ENCODE measurements at places on chromosomes 5 and 9.

DNA sequence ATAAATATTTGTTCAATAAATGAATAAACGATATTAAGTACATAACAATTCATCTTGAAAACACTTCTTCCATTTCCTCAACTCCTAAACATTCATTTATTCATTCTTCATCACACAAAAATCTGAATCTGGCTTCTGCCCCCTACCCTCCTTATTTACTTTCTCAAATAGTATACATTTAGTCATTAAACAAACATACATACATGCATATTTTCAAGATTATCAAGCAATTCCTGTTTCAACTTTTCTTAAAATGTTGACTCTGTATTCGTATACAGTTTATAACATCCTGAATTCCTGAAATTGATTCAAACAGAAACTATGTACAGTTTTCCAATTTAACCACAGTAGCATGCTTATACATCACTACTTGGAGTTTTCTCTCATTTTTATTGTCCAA, 129.0 kb downstream of the MUSK start:
- no peak for DNase-seq

- peak; percentile 20 for DNase-seq
These were observed 526.3 kb downstream of the GABRG2 start for GRCh38 chr5:162593881-162594280.

GRCh38 chr5:111384220-111384619, 128.1 kb downstream of the STARD4 start:
- DNase-seq = no peak

GRCh38 chr5:118692811-118693342, 295.5 kb downstream of the DTWD2 start:
- no peak for DNase-seq

GRCh38 chr5:43993634-43994351, 390.8 kb downstream of the NNT start:
- DNase-seq = no peak

DNA sequence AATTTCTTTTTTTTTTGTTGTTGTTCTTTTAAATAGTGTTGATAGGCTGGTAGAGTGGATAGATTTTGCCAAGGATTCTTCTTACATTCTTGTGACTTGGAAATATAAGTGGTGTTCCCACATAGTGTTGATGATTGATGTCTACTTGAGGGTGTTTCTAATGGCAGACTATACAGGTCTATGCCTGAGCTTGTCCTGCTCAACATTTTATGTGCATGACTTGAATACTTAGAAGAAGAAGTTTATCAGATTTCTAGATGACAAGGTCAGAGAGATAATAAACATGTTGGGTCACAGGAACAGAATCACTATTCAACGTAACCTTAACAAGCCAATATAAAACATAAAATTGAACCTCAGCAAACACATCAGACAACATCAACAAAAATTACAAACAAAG, 24.2 kb downstream of the XRCC4 start:
- no peak for DNase-seq

DNA sequence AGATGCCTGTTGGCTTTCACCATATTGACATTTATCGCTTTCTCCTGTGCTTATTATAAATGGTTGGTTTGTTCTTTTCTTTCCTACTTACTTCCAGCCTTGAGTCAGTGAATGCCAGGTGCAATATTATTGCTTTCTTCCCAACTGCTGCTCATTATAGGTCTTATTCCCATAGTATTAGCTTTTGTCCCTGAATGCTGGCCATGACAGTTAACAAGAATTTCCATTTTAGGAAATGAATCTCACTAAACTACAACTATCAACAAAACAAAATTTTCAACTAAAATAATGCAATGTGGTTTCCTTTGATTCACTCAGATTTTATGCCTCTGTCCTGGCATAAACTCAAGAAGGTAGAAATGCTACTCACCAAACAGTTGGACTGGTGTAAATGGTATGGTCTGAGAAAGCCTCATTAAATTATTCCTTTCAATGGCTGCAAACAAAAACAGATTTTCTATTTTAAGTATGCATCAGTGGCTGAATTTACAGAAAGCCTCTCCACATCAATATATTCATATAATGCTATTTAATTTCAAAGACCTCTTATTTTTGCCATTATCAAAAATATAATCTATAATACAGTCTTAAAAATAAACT, 145.4 kb downstream of the TRPM6 start:
- no peak for DNase-seq

DNA sequence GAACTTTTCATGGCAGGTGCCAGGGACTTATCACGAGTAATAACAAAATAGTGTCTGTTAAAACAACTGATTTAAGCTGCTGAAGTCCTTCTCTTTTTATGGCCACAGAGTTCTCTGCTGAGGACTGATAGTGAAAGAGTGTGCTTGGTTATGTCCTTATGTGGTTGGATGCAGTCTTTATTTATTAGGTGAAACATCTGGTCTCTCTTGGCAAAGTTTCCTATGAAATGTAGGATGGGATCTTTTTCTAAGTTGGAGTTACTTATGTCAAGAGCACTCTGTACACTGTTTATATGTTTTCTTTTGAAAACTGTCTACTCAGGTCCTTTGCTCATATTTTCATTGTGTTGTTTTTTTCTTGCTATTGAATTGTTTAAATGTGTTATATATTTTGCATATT, 1816.1 kb upstream of the C9orf72 start:
- DNase-seq = no peak

DNA sequence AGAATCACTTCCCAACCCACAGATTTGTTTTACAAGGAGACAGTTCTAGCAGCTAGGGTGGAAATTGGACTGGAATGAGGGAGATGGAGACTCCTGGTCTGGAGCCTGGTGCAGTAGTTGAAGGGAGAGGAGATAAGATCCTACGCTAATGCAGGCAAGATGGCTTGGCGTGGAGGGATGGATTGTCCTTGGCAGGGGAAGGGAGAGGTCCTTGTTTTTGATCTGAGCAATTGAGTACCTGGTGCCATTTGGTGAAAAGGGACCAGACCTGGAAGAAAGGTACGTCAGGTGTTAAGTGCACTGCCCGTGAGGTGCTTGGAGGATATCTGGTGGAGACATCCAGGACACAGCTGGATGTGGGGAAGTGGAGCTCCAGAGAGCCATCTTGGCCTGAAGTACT, 35.7 kb downstream of the ANGPTL2 start:
- DNase-seq = no peak

DNA sequence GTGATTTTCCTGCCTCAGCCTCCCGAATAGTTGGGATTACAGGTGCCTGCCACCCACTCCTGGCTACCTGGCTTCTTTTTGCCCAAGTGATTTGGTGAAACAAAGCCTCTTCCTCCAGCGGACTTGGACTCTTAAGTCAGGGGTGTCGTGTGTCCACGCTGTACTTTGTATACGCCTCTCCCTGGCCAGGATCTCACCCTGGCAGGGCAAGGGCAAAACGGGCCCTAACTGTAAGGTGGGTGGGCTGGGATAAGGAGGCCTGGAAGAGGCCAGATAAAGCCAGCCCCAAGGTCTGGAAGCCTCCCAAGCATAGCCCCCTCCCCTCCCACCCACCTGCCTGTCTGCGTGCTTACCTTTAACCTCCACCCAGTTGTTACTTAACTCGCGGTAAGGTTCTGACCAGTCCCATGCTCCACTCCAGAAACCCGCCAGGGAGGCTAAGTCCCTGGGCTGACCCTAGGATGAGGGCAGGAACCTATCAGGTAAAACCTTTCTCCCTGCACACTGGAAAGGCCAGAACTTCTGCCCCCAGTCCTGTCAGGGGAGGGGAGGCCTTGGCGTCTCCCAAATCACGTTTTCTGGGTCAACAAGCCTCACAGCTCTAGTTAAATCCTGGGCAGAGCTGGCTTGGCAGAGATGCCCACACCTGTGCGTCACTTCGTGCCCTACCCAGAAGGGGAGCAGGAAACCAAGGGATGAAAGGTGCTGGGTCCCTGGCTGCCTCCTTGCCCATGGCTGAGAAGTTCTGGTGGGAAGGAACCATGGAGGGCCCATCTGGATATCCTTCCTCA, 8.4 kb downstream of the CDK9 start:
- DNase-seq = no peak

DNA sequence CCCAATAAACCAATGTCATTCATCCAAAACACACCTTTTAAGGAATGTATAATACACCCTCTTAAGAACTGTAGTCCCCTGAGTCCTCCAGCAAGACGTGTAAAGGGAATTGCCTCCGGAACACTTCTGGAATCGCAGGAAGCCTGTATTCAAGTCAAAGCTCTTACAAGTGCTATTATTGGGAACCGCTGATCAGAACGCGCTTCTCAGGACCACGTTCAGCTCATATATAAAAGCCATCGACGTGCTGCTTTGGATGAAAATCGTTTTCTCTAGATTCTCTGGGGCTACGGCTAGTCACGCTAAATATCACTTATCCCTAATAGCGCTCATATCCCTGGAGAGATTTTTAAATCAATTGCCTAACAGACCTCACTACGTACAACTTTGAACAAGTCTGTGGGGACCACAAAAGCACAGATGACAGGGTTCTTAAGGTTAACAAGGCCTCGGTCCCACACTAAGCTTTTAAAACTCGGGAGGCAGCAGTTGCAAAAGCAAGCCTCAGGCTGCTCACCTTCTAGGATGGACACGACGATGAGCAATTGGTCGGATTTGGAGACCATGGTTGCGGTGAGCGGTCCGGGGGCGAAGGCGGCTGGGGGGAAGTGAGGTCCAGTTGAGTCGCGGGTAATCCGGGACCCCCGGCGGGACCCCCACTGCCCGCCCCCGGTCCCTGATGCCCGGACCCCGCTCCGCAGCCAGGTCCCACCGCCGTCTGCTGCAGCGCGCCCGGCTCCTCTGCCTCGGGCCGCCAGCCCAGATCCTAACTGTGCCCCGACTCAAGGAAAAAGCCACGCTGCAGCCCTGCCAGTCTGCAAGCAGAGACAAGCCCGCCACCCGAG, 548 bp downstream of the CEP120 start:
- DNase-seq = no peak

- DNase-seq = no peak
These were observed 105.6 kb downstream of the GOLPH3 start for GRCh38 chr5:32068561-32068960.

- no peak for DNase-seq
These were observed 41.8 kb upstream of the GABBR2 start for GRCh38 chr9:98750364-98751060.

DNA sequence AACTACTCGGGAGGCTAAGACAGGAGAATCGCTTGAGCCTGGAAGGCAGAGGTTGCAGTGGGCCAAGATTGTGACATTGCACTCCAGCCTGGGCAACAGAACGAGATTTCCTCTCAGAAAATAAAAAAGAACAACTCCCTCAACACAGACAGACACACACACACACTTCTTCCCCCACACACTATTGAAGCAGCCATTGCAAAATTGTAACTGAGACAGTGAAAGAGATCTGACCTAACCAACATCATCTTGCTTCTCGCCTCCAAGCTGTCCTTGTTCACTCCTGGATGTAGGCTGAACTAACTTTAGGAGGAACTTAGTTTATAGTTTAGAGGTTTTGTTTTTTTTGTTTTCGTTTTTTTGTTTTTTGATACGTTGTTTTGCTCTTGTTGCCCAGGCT, 13.0 kb upstream of the PLIN2 start:
- DNase-seq = no peak

DNA sequence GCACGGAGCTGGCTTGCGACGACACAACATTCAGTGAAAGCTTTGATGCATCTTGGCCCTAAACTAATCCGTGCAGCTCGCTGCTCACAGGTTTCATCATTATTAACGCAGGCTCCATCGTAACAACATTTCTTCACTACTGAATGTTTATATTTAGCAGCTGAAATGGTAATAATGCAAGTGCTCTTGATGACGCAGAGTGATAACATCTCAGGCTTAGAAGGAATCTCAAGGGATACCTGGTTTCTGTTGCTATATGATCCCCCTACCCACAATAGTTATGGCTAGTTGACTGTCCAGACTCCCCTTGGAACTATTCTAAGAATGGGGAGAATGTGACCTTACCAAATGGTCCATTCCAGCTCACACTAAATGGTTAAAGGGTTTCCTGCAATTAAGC, 36.2 kb downstream of the C5 start:
- DNase-seq = no peak

DNA sequence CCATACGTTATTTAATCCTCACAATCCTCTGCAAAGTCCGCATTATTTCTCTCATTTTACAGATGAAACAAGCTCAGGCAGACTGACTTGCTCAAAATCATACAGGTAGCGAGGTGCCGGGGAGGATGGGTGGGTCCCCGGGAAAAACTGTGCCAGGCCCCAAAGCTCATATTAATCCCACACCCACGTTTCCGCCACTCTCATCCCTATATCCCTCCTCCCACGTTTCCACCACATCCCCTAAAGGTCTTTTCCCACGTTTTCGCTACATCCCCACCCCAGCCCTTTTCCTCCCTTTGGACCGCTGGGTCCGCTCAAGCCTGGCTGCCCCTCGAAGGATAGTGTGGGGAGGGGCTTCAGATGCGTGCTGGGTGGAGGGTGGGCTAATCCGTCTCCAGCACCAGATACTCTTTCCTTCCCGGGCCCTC, 434 bp upstream of the FSD1L start:
- no peak for DNase-seq

GRCh38 chr5:777756-778161, 6.8 kb downstream of the ZDHHC11B start:
- DNase-seq = no peak

DNA sequence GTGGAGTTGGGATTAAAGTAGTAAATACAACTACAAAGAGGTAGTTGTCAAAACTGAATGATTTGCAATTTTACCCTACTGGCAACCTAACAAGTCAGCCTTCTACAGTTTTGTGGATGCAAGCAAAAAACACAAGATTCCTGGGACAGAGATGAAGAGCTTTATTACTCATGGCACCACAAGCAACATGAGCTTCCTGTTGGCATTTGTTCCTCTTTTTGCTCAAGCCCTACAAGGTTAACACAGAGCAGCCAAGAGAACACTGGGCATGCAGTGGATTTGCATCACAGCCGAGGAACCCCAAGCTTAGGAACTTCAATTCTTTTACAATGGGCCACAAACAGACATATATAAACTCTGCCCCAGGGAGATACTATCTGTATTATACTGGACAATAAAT, 28.8 kb upstream of the DMAC1 start:
- no peak for DNase-seq

- no peak for DNase-seq
These were observed 1096.9 kb upstream of the NUDT12 start for GRCh38 chr5:104659497-104659896.

DNA sequence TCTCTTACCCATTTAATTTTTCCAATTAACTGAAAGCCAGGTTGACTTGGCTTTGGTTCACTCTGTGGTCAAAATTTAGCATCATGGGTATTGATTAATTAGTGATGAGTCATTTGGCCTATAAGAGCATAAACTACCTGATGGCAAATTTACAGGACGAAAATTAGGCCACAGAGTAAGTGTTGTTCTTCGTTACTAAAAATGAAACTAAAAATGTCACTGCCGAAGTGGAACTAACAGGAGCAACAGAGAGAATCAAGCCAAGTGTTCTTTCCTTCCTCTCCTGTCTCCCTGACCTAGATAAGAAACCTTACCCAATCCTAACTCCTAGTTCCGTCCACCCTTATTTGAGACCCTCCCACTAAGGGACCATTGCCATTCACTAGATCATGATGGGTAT, 176.9 kb downstream of the RAB3C start:
- DNase-seq = no peak

GRCh38 chr5:150186897-150187296, 3.0 kb upstream of the SLC6A7 start:
- no peak for DNase-seq
